Panc1 (cell line): ENCODE measurements at places on chromosomes 5 and 9. TPM values are rescaled to one million over a fixed set of nuclear protein-coding genes. Genes with fewer than 3 reads are reported as not detected.

ANKRD31 gene
- total RNA-seq, result not detected

C5orf34 gene
- 6.3 TPM for total RNA-seq

- no peak for DNase-seq
These were observed 148.1 kb downstream of the PDE4D start for GRCh38 chr5:59745415-59745863.

DNA sequence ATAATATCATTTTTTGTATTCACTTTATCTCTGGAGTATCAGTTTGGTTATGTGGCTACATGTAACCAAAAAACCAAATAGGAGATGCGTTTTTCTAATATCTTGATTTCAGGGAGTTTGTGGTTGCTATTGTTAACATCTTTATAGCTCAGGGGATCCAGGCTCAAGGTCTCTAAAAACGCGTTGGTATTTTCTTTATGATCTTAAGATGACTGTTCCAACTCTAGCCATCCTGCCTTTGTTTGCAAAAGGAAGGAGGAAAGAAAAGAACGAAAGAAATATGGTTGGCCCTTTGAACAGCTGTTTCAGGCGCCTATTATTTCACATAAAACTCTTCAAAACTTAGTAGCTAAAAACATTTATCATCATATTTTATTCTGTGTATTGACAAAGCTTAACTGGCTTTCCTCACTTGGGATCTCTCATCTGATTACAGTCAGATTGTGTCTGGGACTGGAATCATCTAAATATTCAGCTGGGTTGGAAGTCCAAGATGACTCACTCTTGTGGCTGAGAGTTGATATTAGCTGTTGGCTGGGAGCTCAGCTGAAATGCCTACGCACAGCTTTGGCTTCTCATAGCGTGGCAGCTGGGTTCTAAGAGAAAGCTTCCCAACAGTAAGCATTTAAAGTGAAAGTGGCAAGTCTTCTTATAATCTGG, 60.1 kb downstream of the FAM174A start:
- DNase-seq, result peak; percentile 72

DNA sequence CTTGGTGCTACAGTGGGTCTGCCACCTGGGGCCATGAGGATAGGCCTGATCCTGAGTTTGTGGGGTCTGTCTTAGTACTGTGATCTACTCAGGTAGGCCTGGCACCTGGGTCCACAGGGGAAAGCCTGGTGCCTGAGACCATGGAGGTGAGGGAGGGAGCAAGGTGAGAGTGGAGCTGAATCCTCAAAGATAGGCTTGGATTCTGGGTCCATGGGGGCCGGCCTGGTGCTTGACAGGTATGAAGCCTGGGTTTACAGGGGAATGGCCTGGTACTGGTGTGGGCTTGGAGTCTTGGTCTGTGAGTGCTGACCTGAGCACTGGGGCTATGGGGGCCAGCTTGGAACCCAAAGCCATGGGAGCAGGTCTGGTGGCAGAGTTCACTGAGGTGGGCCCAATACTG, 439.2 kb upstream of the SMARCA2 start:
- DNase-seq, result no peak

GRCh38 chr9:79671558-79671957, 99.8 kb downstream of the TLE4 start:
- DNase-seq, result no peak
